ENCODE measurements at places on chromosomes 5 and 9. TPM values are rescaled to one million over a fixed set of nuclear protein-coding genes. Genes with fewer than 3 reads are reported as not detected.

- no peak for DNase-seq
These were observed 440 bp downstream of the ANXA2R start for GRCh38 chr5:43039471-43040286.

WWC1 gene
- total RNA-seq: 0.33 TPM

DNA sequence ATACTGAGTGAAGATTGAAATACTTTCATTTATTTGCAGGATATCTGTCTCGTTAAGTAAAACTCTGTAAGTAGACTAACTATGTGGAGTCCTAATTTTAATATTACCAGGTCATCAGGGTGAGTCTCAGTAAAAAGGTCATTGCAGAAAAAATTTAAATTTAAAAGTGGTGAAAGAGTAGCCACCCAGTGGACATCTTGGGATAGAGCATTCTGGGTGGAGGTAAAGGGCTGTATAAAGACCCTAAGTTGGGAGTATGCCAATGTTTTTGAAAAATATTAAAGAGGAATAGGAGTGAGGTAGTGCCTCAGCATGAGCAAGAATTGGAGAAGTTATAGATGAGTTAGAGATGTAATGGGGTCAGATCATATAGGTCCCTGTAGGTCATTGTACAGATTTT lies 145.5 kb downstream of the HMHB1 start:
- DNase-seq: no peak

DNA sequence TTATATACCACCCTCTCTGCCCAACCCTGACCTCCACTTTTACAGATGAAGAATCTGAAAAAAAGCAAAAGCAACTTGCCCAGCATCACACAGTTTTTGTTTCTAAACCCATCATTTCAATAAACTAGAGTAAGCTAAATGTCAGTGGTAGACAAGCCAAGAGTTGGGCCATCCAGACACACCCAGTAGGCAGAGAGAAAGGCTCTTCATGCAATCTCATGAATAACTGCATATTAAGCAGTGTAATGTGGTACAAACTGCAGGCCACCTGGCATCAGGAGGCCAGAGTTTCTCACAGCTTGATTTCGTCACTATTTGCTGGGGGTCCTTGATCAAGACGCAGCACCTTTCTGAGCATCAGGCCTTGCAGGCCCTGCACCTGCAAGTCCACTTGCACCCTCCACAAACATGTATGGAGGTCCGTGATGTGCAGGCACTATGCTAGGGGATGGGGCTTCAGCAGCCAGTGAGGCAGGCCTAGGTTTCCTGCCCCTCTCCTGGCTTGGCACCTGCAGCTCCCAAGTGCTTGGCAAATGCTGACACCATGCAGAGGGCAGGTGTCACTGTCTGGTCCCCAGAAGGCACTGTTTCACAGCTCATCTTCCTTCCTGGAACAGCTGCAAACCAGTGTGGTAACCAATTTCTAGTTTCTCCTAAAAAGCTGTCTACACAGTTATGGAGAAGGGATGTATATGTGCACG lies 29.8 kb downstream of the ADAM19 start:
- DNase-seq: no peak

LRRC19 gene
- total RNA-seq: not detected

- no peak for DNase-seq
These were observed 194.0 kb upstream of the KLF4 start for GRCh38 chr9:107683566-107683965.

DMRT1 gene
- total RNA-seq: 0.21 TPM

GRCh38 chr9:121476156-121476555 lies 23.5 kb downstream of the GGTA1 start:
- no peak for DNase-seq

SLC34A1 gene
- total RNA-seq: not detected

ACOT12 gene
- 0.13 TPM for total RNA-seq

DNA sequence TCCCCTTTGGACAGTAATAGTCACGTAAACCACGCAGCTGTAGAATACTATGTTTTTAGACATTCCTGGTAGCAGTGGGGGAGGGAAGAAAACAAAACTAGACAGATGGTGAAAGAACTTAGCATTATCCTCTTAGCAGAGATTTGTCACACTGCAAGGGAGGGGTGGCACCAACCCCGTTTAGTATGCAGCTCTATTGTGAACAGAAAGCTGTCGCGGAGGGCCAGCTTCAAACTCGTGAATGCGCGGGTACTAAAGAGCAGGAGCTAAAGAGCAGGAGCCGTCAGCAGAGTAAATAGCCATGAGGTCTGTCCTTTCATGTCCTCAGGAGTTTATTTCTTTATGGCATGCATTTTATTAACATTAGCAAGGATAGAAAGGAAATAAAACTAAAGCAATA lies 141.9 kb upstream of the SLC12A2 start:
- no peak for DNase-seq

FREM1 gene
- total RNA-seq: 0.20 TPM

All from pulmonary artery endothelial cell (primary cell).